Amygdala (tissue), 56 donors: ENCODE measurements at places on chromosomes 1 and 21.

- no peak for DNase-seq
Observed at GRCh38 chr1:39908534-39908933, 6.8 kb upstream of the MYCL start.

GRCh38 chr1:165698761-165699052 is 345 bp upstream of the ALDH9A1 start:
- no peak for DNase-seq

GRCh38 chr1:224390517-224390916 is 33.8 kb downstream of the CNIH4 start:
- no peak for DNase-seq

DNA sequence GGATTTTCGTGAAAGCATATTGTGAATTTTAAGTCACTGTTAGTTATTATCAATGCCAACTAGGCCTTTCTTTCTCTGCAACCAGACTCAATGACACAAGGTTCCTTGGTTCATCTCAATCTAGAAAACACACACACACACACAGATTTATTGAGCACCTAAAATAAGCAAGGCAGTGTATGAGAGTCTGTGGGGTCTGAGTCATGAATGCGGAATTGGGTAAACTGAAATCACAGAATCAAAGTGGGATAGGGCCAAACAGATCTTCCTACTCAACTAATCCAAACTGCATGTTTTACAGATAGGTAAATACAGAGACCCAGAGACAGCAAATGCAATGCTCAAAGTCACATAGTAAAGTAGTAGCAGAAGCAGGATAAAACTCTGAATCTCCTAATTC is 48.5 kb upstream of the NRDC start:
- DNase-seq: no peak

DNA sequence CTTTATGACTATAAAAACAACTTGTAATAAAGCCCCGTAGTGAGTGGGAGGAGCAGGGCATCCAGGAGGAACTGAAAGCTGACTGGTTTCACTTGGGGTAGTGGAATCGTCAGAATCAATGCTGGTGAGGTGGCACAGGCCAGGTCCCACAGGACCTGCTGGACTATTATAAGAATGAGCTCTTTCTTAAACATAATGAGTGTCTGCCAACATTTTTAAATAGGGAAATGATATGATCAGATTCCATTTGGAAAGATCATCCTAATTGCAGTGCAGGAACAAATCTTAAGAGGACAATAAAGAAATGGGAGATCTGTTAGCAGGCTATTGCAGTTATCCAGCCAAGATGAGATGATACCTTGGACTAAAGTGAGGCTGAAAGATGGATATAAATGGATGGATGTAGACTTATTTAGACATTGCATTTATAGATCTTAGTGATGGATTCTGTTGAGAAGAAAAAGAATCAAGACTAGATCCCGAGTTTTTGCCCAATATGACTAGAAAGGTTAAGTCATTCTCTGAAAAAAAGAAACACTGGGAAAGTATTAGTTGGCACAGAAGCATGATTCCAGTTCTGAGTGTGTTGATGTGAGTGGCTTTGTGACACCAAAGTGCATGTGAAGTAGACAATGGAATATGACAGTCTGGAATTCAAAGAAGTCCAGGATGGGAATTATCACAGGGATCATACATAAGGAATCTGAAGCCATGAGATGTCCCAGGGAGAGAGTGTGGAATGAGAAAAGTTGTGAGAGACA is 153.3 kb upstream of the SGIP1 start:
- no peak for DNase-seq

DNA sequence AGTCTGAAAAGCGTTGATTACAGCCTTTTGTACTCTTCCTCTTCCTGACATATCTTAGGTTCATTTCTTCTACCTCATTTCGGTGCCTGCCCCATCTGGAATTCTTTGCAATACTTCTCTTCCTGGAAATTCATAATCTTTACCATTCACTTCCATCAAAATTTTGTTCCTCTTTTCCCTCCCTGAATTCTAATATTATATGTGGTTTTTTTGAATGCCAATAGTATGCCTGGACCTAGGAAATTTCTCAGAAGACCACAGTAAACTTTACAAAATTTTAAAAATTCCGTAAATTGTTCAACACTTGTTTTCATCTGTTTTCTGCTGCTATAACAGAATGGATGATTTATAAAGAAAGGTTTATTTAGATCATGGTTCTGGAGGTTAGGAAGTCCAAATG is 76.8 kb downstream of the MAP3K7CL start:
- no peak for DNase-seq

DNA sequence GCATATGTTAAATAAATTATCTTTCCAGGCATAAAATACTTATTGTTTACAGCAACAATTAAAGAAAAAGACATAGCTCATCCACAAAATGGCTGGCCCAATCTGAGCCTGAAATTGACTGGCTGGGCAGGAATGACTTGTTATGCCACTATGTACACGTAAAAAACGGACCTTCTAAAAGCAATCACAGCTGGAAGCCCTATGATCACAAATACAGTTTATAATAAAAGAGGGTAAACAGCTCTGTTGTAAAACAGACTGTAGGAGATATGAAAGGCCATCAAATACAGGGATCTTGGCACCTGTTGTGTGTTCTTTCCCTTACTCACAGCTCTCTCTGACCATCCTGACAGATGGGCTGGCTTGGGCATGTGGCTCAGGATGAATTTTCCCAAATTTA is 70.5 kb upstream of the DMRTA2 start:
- DNase-seq: no peak

DNA sequence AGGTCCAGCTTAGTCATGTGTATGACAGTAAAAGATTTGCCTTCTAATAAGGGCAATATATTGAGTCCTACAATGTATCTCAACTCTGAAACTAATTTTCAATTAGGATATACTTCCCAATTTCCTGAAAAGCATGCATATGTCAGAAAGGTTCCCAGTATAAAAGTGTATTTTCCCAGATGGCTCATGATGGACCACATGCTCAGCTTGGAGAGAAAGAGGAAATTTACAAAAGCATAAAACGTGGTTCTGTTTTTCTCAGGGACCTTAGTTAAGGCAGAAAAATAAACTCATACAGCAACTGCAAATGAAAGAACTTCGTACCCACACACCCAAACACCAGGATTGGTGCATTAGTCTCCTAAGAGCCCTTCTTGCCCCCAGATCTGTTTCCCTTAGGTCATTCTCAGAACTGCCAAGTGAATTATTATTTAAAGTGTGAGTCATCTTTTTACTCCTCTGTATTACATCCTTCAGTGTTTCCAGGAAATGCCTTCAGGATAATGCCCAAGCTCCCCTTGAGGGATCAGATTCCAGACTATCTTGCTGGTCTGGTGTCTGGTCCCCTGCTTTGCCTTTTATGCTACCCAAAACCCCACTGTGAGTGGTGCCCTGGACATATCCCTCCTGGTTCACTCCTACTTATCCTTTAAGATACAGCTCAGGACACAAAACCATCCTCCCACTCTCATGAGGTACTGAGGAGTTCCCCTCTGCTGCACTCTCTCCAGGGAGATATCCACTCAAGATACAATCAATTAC is 57.4 kb downstream of the SSX2IP start:
- DNase-seq: no peak
